ENCODE measurements at places on chromosomes 12 and 14.

DNA sequence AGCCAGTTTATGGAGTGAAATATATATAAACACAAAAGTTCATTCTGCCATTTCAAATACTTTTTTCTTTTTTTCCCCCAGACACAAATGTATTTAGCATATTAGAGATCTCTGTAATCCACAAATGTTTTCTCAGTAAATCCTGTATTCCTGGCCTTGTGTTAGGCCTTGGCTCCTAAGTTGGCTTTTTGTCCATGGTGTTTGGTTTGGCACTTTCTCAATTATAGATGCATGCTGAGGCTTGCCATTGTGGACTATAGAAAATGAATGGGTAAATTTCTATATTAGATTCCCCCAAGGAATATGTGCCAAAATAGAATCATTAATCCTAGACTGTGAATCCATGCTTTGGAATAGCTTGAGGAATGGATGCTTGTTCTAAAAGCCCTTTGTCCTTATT is 17.0 kb downstream of the RIC8B start:
- DNase-seq = no peak

DNA sequence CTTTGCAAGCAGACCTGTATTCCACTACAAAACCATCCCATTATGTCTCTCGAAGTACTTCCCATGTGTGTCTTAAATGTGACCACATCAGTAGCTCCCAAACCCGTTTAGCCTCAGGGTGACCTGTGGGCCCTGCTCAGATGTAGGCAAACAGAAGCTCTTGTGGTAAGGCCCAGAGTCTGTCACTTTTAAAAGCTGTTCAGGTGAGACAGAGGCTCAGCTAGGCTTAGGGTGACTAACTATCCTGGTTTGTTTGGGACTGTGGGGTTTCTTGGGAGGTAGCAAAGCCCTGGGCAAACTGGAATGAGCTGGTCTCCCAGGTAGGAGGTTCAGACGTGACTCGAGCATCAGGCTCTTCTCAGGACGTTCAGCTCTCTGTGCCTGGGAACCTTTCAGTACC is 64.5 kb upstream of the VASH1 start:
- DNase-seq = no peak

DNA sequence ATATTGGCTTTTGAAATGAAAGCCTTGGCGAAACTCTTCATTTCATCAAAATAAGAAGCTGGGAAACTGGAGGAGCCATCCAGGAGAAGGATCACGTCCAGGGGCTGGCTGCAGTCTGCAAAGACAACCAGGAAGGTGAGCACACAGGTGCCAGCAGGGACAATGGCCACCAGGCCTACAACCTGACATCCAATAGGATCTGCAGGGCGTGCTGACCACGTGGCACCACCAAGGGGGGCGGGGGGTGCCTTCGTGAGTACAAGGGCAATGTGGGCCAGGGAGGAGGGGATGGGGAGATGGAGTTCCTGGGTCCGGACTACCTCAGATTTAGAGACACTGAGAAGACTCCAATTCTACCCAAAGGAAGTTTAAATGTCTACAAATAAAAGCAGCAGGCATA is 71.7 kb upstream of the ANO2 start:
- DNase-seq = no peak

- DNase-seq = no peak
Observed at GRCh38 chr12:128817111-128818015, 6.4 kb downstream of the SLC15A4 start.

GRCh38 chr14:64265222-64265621 is 28.9 kb downstream of the ESR2 start:
- no peak for DNase-seq

Measured in left renal pelvis (tissue), 4 donors.